ENCODE measurements at places on chromosomes 7 and 10.

DNA sequence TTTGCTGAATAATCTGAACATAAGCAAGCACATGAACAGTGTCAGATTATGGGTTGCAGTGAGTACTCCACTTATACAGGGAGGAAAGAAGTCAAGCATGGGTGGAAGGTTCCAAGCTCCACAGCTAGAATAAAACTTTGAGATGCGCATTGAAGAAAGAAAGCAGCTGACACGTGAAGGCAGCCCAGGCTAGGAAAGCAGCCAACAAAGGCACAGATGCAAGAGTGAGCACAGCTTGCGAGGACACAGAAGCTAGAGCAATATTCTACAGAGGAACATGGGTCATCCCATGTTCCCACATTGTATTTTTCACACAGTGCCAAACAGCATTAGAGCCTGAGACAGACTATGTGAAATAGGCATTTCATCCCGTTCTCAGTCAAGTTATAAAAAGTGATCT lies 194.6 kb upstream of the TBX20 start:
- DNase-seq: no peak

DNA sequence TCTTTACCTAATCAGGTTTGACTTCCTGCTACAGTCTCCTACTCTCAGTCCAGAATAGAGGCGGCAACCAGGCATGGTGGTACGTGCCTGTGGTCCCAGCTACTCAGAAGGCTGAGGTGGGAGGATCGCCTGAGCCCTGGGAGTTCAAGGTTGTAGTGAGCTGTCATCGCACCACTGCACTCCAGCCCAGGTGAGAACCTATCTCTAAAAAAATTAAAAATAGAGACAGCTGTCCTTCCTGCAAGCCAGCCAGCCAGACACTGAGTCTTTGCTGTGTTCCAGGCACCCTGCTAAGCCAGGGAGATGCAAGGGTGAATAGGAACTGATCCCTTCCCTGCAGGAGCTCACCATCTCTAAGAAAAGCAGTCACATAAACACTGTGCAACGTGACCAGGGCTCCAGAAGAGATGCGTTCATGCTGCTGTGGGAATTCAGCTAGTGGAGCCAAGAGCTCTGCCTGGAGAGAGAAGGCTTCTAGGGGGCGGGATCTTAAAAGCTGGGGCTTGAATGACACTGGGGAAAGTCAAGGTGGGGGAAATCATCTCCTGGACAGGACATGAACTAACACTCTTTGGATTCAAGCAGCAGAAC lies 22.1 kb upstream of the SLIT1 start:
- no peak for DNase-seq

- no peak for DNase-seq
Observed at GRCh38 chr10:119273413-119273812, 66.0 kb downstream of the GRK5 start.

DNA sequence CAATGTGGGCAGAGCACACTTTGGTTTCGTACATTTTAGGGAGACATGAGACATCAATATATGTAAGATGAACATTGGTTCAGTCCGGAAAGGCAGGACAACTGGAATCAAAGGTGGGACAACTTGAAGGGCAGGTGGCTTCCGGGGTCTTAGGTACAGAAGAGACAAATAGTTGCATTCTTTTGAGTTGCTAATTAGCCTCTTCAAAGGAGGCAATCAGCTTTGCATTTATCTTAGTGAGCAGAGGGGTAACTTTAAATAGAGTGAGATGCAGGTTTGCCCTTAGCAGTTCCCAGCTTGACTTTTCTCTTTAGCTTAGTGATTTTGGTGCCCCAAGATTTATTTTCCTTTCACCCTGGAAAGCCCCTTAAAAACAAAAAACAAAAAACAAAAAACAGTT lies 21.3 kb downstream of the ZNF487 start:
- DNase-seq: no peak

GRCh38 chr7:106035568-106035967 lies 72.5 kb downstream of the CDHR3 start:
- no peak for DNase-seq

DNA sequence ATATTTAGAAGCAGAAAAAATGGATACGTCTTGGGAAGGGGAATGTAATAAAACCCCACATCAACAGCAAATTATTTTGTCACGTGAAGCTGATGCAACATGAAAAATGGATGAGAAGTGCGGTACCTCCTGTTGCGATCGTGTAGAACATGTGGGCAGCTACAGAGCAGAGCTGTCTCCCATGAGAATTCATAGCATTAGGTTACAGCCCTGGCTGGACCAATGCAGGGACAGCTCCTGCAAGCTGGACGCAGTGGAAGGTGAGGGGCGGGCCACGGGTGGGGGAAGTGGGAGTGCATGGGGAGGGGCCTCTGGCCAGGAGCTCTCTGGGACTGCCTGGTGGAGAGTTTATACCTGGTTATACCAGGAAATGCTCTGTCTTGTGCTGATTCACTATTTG lies 120.3 kb downstream of the GATA3 start:
- no peak for DNase-seq

GRCh38 chr7:140676306-140676705 lies 3.6 kb downstream of the ADCK2 start:
- no peak for DNase-seq

DNA sequence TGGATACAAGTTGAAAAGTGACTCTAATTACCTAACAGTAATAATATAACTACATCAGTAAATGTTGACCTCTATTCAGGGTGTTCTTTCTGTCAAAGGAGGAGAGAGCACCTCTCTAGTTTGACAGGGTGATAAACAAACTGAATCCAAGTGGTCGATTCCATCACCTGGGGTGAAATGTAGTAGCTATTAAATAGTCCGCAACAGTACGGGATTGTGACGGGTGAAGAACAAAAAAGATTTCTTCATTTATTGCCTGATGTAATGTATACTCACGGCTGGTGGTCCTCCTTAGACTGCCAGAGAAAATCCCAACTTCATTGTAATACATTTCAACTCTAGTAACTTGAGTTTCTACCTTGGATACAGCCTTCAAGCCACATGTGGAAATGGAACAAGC lies 292.5 kb upstream of the CELF2 start:
- no peak for DNase-seq

- DNase-seq: no peak
Observed at GRCh38 chr7:30253796-30254165, 30.6 kb upstream of the ZNRF2 start.

GRCh38 chr10:13973742-13974141 lies 357.0 kb downstream of the FRMD4A start:
- no peak for DNase-seq

DNA sequence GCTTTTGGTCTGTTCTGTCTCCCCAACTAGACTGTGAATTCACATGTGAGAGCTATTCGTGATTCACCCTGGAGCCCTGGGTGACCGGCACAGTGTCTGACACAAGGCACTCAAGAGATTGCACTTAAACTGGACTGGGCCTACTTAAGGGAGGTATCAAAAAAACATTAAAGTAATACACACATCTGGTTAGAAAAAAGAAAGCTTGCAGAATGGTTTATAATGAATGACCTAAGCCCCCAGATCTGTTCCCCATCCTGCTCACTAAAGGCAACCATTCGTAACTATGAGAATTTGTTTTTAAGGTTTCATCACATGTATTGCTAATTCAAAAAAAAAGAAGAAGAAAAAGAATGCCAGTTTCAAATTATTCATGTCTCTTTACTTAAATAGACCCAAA lies 74.5 kb downstream of the DGKI start:
- DNase-seq: no peak

GRCh38 chr10:79057481-79058275 lies 11.1 kb upstream of the ZMIZ1 start:
- no peak for DNase-seq

GRCh38 chr7:92333866-92334265 lies 88.1 kb downstream of the ANKIB1 start:
- no peak for DNase-seq

GRCh38 chr10:20988357-20988983 lies 91.4 kb upstream of the NEBL start:
- DNase-seq: no peak

GRCh38 chr7:66664590-66665293 lies 36.1 kb downstream of the KCTD7 start:
- no peak for DNase-seq

DNA sequence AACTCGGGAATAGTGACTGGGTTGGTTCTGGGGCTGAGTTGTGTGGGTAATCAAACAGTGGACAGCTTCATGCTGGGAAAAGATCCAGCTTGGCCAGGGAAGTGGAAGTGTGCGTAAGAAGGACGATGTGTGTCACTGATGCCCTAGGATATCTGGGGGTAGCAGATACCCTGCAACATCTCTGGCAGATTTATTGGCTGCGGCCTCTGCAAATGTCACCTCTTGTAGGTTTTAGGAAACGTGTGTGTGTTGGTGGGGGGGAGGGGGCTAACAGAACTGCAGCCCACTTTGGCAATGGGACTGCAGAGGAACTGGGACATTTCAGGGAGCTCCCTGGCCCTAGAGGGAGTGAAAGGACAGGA lies 965 bp upstream of the AGAP3 start:
- DNase-seq: no peak

DNA sequence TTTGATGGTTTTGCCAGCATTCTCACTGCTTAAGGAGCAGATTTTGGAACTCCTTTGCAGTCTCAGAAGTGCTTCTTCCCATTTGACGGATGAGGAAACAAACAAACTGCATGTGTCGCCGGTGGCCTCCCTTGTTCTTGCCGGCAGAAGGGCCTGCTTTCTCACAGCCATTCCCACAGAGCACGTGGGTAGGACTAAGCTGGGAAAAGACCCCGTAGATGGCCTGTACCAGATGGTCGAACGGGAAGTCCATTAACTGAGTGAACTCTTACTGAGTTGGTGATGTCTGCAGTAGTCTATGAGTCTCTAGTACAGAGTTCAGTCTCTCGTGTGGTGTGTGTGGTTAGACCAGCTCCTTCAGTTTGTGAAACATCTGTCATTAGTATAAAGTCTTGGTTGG lies 131.9 kb downstream of the TRRAP start:
- no peak for DNase-seq

DNA sequence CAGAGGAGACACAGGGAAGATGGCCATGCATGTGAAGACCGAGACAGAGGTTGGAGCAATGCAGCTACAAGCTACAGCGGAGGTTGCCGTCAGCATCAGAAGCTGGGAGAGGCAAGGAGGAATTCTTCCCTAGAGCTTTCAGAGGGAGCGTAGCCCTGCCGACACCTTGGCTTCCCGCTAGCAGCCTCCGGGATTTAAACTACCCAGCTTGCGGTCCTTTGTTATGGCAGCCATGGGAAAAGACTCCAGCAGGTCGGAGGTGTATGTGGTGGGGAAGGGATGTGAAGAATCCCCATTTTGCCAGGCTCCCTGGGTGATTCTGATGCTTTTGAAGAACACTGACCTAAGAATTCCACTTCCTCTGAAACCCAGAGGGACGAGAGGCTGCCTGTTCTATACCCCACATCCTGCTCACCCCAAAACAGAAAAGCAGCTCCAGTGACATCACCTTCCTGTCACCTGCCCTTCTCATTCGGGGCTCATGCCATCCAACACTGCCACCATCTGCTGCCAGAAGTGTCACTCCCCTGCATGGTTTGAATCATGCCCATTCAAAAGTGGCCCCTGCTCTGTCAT lies 3.3 kb upstream of the SEPHS1 start:
- no peak for DNase-seq

All from esophagus squamous epithelium (tissue), 5 donors.